Stimulated activated CD8-positive, alpha-beta memory T cell treated with anti-CD3 and anti-CD28 coated beads, Interleukin-4, amount 100 ng/mL, for 4 hours (primary cell): ENCODE measurements at places on chromosomes 12 and 14.

- no peak for DNase-seq
Measured at GRCh38 chr12:118980407-118981014, 830 bp upstream of the SRRM4 start.

- DNase-seq = no peak
Measured at GRCh38 chr12:26935636-26936378, 2.0 kb downstream of the INTS13 start.

- DNase-seq = no peak
Measured at GRCh38 chr12:76480796-76481195, 78.8 kb downstream of the OSBPL8 start.

GRCh38 chr12:131445184-131445774 lies 265.6 kb upstream of the SFSWAP start:
- DNase-seq = no peak

DNA sequence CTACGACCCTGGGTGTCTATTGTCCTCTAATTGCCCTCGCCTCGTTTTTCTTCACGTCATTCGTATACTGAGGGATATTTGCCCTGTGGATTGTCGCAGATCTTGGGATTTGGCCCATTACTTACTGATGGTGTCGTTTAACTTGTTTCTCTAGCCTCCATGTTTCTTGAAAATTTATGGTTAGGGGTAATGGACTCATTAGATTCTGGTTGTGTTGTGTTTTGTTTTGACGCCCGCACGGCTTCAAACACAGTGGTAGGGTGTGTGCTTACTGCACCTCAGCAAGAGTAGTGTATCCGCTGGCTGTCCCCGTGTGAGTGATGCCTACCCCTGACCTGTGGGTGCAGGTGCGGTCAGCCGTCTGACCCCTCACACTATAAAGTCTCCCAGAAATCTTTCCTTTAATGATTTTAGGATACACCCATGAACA lies 874 bp upstream of the RNU6-8 start:
- no peak for DNase-seq
